ENCODE measurements at places on chromosomes 1 and 21. TPM values are rescaled to one million over a fixed set of nuclear protein-coding genes. Genes with fewer than 3 reads are reported as not detected.

DNA sequence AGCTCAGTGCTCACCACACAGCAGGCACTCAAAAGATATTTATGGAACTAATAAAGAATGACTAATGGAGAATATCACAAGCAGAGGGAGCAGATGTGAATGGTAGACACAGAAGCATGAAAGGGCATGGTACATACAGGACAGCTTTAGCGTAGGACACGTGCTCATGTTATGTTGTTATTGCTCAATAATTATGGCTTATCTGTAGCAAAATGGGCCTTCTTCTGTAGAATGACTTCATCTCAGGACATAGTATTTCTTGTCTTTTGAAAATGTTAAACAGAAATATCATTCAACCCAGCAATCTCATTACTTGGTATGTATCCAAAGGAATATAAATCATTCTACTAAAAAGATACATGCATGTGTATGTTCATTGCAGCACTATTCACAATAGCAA lies 58.9 kb upstream of the EXO1 start:
- DNase-seq, result no peak

DNA sequence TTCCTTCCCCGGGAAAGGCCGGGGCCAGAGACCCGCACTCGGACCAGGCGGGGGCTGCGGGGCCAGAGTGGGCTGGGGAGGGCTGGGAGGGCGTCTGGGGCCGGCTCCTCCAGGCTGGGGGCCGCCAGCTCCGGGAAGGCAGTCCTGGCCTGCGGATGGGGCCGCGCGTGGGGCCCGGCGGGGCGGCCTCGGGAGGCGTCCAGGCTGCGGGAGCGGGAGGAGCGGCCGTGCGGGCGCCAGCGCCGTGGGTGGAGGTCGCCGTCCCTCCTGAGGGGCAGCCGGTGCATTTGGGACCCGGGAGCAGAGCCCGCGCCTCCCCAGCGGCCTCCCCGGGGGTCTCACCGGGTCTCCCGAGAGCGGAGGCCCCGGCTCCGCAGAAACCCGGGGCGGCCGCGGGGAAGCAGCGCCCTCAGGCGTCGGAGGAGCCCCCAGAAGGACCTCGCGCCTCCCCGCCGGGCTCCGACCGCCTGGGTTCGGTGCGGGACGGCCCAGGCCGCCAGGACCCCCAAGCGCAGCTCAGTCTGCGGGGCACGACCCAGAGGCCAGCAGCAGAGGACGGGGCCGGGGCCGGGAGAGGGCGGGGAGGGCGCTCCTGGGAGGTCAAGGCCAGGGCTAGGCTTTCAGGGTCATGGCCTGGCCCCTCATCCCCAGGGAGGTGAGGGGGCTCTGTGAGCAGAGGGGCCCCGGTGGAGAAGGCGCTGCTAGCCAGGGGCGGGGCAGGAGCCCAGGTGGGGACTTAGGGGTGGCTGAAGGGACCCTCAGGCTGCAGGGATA lies 7.2 kb upstream of the SLX9 start:
- no peak for DNase-seq

DNA sequence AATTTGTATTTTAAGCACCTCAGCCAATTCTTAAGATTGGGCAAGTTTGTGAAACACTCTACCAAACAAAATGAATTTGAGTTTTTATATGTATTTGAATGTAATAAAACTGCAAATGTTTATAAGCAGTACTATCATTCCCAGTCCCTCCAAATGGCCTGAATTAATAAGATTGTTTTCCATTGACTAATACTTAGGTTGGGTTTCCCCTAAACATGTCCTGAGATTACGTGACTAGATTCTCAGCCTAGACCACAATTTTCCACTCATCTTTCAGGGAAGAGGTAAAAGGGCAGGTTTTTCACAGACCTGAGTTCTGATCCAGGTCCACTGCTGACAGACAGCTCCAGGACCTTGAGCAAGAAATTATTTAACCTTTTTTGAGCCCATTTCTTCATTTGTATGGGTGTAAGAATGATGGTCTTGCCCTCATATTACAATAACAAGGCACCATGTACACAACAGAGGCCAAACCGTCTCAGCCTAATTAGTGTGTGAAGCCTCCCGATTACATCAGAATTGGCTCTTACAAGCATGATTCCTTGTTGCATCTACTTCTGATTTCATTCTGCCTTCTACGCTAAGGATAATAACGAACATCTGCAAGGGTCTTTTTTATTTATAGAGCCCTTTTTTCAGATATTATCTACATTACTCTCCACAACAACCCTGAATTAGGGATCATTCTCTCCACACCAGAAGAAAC lies 51.2 kb downstream of the BEND5 start:
- DNase-seq, result no peak

DNA sequence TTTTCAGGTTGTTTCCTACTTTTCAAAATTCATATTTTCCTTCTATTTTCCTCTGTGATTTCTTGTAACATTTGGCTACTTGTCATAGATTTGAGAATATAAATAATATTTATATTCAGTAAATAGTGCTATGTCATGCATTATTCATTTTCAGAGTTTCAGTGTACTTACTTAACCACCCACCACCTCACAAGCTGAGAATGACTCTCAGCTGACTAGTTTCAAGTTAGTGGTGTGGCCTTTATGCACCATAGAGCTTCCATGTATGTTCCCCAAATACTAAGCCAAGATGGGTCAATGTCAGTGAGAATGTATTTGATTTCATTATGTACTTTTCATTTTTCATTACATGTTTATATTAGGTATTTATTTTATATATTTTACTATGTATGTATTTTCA lies 56.9 kb upstream of the RGS1 start:
- no peak for DNase-seq

GRCh38 chr1:16392740-16393569 lies 25.9 kb downstream of the SZRD1 start:
- no peak for DNase-seq

GRCh38 chr1:37092937-37093336 lies 58.6 kb upstream of the GRIK3 start:
- DNase-seq, result no peak

GRCh38 chr1:22342734-22343191 lies 108.9 kb upstream of the ZBTB40 start:
- DNase-seq, result no peak

GRCh38 chr1:199302554-199302953 lies 663.7 kb downstream of the PTPRC start:
- DNase-seq, result peak; percentile 72

- no peak for DNase-seq
Measured at GRCh38 chr1:223503348-223503747, 110.1 kb downstream of the CCDC185 start.

DNA sequence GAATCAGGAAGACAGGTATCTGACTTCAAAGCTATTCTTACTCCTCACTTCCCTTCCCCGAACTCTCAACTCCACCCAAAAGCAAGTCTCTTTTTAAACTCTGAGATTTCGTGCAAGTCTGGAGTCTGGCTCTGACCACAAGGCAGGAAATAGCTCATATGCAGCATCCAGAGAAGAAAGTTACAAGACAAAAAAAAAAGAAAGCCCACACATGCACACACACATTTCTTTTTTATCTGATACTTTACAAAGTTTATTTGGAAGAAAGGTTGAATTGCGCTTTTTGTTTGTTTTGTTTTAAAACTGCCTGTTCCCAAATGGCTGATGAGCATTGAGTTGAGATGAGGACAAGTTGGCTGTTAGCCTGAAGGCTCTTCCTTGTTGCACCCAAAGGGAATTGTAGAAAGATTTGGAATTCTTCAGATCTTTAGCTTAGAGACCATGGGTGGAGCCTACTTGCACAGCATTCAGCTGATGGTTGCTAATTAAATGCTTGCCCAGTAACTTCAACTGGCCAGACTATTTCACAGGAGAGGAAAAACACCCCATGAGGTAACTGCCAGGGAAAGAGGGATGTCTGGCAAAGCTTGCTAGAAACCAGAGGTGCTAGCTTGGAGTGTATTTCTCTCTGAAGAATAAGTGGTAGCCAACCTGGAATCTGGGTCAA lies 490.3 kb downstream of the TTLL7 start:
- DNase-seq, result peak; percentile 68

GRCh38 chr1:30101487-30102227 lies 621.7 kb downstream of the MATN1 start:
- no peak for DNase-seq

- no peak for DNase-seq
Measured at GRCh38 chr21:46117586-46118315, 19.8 kb downstream of the COL6A2 start.

DNA sequence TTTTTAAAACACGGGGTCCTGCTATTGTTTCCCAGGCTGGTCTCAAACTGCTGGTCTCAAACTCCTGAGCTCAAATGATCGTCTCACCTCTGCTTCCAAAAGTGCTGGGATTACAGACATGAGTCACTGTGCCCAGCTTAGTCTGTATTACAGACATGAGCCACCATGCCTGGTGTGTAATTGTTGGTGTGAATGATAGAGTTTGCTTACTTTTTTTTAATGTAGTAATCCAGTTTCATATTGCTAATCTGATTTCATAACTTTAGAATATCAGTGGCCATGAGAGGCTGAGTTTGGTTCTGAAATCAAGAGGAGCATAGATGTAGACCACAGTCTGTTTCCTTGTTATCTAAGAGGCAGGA lies 3.4 kb downstream of the EPB41 start:
- no peak for DNase-seq

DNA sequence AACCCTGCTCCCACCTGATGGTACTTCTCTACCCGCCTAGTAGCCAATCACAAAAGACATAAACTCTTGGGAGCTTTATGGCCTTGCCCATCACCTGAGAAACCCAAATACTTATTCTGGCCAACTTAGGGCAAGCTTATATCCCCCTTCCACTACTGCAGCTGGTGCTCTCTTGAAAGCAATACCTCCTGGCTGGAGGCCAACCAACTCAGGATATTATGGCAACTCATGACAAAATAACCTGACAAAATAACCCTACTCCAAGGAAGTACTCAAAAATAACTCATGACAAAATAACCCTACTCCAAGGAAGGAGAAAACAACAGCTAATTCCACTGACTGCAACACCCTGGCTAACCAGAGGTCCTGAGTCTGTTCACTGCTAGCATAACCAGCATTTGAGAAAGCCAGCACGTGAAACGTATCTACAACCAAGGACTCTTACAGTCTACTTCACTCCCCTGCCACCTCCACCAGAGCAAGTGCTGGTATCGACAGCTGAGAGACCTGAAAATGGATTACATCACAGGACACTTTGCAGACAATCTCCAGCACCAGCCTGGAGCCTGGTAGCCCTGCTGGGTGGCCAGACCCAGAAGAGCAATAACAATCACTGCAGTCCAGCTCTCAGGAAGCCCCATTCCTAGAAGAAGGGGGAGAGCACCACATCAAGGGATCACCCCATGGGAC lies 179.9 kb downstream of the COL24A1 start:
- DNase-seq, result peak; percentile 19

GRCh38 chr1:91784191-91784590 lies 101.8 kb downstream of the TGFBR3 start:
- DNase-seq, result no peak

DNA sequence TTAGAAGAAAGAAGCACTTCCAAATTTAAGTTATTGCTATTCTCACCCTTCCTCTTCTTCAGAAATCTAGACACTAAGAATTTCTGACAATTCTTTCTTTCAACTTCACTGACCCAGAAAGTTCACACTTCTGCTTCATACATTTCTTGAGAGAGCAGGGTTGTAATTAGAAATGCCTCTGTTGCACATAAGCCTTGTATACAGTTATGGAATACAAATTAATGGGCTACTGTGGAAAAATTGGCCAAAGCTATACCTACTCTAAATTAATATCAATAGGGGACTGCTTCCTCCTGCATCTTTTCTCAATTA lies 1.5 kb downstream of the TNFSF18 start:
- no peak for DNase-seq

GRCh38 chr1:119081700-119082099 lies 58.8 kb downstream of the WARS2 start:
- no peak for DNase-seq

- DNase-seq, result no peak
Measured at GRCh38 chr21:14530592-14530991, 15.5 kb downstream of the SAMSN1 start.

DNA sequence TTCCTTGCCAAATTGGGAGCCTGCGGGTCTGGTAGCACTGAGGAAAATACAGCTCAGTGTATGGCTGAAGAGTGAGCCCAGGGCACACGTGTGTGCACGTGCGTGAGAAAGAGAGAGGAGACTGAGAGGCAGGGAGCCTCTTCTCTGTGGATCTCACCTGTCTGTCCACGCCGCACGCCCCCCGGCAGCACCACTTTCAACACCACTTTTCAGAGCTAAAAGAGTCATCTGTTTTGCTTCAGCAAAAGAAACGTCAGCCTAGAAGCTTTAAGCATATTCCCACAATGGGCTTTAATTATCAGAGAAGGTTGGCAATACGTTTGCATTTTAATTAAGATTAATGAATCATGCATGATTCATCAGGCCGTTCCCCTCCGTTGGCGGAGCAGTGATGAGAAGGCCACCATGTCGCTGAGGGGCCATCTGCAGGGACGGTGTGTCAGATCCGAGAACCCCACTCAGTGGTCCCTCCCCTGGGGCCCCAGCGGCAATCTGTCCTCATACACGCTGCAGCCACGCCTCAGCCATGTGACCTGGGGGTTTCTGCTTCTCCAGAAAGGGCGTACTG lies 56.8 kb downstream of the SIK1 start:
- DNase-seq, result no peak

- no peak for DNase-seq
Measured at GRCh38 chr1:21663248-21663950, 5.8 kb downstream of the RAP1GAP start.

DNA sequence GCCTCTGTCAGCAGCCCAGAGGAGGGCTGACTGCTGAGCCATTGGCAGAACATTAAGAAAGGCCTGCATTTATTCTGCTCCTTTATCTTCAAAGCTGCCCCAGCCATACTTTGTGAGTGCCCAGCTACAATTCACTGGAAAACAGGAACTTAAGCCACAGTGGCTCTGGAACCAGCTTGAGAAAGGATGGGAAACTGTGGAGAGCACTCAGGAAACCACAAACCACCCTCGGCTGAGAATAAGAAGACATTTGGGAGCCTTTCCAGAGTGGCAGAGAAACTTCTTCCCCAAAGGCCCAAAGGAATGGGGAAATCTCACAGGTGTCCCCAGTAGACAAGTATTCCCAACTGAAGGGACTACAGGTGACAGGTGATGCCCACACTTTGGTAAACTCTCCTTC lies 1.8 kb downstream of the LAMB3 start:
- DNase-seq, result no peak

DNA sequence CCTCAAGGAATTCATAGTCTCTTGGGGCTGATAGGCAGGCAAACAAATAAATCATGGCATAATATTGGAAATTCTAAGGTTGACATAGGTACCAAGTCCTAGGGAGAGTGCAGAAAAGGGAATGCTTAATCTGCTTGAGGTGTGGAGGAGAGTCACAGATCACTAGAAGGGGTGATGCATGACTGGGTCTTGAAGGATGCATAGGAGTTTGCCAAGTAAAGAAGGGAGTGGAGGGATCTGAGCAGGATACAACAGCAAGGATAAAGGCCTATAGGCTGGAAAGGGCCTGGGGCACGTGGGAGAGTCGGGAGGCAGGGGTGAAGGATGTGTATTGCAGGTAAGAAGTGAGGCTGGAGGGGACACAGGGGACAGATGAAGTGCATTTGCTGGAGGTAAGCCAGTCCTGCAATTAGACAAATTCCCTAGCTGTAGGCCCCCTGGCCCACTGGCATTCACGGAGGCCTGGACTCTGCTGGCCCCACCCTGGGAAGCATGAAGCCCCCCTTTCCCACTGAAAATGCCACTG lies 15.9 kb downstream of the IGSF21 start:
- DNase-seq, result no peak

- no peak for DNase-seq
Measured at GRCh38 chr1:229431284-229432115, 2.4 kb downstream of the ACTA1 start.

- peak; percentile 25 for DNase-seq
Measured at GRCh38 chr1:107875689-107876088, 89.3 kb downstream of the VAV3 start.

OR2T33 gene
- total RNA-seq, result 0.08 TPM

PRMT2 gene
- total RNA-seq, result 75.9 TPM

DDX59 gene
- 12.6 TPM for total RNA-seq

ADGRL2 gene
- total RNA-seq, result 27.2 TPM
